Effector memory CD8-positive, alpha-beta T cell (primary cell): ENCODE measurements at places on chromosomes 4 and X.

- DNase-seq = no peak
These were observed 3.4 kb downstream of the WFS1 start for GRCh38 chr4:6272863-6273660.

DNA sequence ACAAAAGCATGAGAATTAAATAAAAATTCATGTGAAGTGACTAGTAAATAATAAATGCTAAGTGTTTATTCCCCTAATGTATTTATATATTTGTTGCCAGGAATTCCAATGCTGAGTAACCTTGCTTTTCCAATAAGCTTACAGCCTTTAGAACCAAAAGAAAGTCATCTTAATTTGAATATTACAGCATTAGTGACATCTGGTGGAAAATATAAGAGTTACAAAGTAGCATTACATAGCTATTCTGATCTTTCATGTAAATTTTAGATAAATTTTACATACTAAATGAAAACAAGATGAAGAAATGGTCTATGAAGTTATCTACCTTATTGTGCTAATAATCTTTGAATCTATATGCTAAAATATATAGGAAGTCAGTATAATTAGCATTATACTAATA, 10.4 kb downstream of the MAD2L1 start:
- no peak for DNase-seq

GRCh38 chrX:46811121-46811520, 25.7 kb upstream of the RP2 start:
- DNase-seq = no peak

DNA sequence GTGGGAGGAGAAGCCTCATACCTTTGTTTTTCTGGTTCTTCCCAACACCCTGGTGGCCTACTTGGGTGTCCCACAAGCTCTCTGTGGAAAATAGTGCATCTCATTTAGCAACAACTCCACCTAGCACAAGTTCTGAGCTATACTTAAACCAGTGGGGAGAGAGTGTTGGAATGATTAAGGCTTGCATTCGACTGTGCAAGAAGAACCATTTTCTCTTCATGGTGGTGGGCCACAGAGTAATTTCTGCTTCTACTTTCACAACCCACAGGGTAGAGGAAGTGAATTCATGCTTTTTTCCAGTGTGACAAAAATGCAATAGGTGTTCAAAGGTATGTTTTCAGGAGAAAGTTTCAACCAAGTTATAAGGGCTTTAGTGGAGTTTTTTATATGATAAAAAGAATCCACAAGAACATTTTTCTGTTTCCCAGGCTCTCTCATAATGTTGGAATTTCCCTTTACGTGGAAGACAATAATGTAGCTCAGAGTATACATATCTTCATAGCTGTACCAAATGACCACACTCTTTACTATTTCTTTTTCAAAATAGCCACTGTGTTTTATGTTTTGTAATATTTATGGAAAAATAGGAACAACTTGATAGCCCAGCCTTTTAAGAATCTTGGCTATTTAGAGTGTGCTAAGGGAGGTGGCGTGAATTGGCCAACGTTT, 80.3 kb upstream of the HHIP start:
- DNase-seq = no peak

DNA sequence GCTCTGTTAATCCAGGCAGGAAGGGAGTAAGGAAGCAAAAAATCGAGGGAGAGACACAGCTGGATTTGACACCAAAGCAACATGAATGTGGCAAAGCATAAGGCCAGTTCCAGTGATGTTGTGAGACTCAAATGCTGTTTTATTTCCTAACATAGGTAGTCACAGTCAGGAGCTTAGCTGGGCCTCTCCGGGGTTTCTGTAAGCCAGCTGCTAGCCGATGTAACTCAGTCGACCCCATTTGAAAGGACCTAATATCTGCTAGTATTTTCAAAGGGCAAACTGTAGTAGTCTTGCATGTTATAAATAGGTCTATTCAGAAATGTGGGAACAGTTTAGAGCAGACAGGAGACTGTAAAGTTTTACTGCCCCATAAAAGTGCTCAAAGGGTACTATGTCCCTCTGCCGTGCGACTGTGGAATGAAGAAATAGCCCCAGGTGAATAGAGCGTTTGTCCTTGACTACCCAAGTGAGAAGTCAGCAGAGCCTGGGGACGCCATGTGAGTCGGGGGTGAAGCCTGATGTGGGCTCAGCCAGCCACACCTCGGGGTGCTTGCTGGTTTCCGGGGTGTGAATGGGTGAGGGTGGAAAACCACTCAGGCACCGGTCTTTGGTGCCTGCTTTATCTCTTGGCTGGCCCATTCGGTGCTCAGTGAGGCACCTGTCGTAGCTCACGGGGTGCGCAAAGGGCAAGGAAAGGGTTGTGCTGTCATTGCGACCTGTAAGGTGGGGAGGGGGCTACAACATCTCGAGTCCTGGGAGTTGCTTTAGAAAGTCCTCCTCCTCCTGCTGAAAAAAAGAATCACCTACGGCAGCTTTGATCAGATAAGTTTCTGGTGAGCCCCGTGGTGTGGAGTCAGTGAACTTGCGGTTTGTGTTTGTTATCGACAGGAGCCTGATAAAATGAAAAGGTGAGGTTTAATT, 745 bp downstream of the TRIM2 start:
- DNase-seq = peak; percentile 33

- DNase-seq = no peak
These were observed 78.6 kb upstream of the STS start for GRCh38 chrX:7068939-7069367.

DNA sequence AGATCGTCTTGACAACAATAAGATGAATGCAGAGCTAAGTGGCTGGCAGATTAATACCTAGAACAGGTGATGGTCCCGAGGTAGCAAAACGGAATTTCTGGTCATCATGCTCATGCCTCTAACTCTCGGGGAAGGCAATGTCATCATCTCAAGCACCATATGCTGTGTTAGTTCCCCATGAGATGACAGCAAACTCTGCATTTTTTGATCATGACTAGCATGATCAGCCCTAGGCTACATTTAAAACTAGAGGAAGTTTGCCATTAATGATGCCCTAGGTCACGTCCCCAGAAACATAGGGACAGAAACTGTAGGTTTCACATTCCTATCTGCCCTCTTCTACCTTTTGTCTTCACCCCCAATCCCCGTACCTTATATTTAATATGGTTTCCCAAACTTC, 11.6 kb downstream of the LPAR4 start:
- DNase-seq = no peak

GRCh38 chrX:129654652-129655546, at the start of gene APLN:
TSS of gene APLN (minus strand) at chrX:129654956. CDS start at chrX:129654630, 326 bp downstream.
- no peak for DNase-seq

DNA sequence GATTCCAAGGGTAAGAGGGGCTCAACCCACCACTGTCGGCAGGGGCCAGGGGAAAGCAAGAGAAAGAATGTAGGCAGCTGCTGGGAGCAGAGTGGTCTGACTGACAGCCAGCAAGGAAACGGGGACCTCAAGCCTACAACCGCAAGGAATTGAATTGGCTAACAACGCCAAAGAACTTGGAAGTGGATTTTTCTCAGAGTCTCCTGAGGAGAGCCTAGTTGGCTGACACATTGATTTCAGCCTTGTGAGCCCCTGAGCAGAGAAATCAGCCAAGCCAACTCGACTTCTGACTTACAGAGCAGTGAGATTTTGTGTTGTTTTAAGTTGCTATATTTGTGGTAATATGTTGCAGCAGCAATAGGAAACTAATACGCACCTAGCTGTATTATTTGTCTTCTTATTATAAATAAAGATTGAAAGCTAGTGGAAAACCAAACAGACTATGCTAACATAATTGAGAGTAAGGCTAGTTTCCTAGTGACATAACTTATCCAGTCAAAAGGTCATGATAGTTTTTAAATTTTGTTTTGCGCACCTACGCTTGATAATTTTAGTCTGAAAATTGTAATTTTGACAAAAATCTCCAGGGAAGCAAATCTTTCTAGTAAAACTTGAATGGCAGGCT, 145.8 kb upstream of the HCCS start:
- DNase-seq = no peak

- DNase-seq = no peak
These were observed 242.7 kb upstream of the ETNPPL start for GRCh38 chr4:109005523-109005922.

GRCh38 chr4:82721819-82722423, 76.7 kb downstream of the SCD5 start:
- DNase-seq = no peak

- peak; percentile 8 for DNase-seq
These were observed 78.4 kb upstream of the MAP3K15 start for GRCh38 chrX:19593690-19594089.

DNA sequence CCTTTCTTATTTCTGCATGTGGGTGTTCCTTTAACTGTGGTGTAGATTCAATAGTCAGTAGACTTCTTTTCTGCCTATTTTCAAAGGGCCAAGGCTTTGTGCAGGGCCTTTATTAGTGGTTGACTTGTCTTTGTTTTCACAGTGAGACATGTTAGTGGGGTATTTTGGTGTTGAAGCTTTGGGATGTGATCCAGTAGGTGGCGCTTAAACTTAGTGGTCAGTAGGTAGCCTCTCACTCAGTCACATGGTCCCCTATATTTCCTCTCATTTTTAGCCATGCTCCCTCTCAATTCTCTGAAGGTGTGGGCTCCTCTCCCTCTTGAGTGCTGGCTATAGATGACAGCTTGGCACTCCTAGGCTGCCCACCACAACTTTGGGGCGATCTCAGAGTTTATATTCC, 23.4 kb upstream of the SLC10A7 start:
- DNase-seq = no peak
